ENCODE measurements at places on chromosomes 16 and 17.

GRCh38 chr17:36726199-36726598, 124.8 kb downstream of the MRM1 start:
- no peak for DNase-seq

GRCh38 chr17:77778636-77779489, 179.6 kb upstream of the TNRC6C start:
- DNase-seq, result peak; percentile 82

GRCh38 chr16:2244301-2244700, 7.1 kb downstream of the ECI1 start:
- no peak for DNase-seq

- DNase-seq, result peak; percentile 46
Observed at GRCh38 chr17:9291912-9292560, 270.7 kb downstream of the NTN1 start.

GRCh38 chr17:81885869-81886548, 5.4 kb downstream of the ALYREF start:
- DNase-seq, result no peak

DNA sequence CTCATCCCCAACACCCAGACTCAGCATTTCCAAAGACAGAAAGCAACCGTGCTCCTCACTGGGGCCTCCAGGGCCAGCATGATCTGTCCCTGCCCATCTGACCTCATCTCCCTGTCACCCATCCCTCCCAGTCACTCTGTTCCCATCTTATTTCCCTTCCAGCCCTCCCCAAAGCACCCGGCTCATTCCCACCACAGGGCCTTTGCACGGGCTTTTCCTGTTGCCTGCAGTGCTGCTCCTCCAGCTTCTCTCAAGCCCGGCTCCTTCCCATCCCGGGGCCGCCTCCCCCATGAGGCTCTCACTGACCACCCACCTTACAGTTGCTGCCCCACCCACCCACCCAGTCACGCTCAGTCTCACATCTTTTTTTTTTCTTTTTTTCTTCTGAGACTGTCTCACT, 54.8 kb downstream of the RMI2 start:
- DNase-seq, result no peak

GRCh38 chr17:20066253-20066652, 57.1 kb downstream of the SPECC1 start:
- DNase-seq, result peak; percentile 59

GRCh38 chr16:4682616-4683254, 10.6 kb upstream of the NUDT16L1 start:
- no peak for DNase-seq

DNA sequence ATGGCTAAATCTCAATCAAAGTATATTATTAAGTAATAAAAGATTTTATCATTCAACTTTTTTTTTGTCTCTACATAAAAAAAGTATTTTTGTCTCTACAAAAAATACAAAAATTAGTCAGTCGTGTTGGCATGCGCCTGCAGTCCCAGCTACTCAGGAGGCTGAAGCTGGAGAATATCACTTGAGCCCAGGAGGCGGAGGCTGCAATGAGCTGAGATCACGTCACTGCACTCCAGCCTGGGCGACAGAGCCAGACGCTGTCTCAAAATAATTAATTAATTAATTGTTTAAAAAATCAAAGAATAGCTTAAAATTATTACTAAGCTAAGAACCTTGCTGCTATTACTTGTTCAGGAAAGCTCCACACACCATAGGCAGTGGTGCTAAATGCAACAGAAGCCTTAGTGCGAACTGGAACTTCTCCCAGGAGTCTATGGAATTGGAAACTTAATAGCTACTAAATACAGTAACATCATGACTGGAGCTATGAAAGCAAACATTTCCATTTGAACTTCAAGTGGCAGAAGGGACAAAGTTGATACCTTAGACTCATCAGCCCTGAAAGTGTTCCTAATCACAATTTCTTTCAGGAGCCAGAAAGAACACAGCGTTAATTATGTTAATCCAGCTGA, 22.6 kb downstream of the ADCY9 start:
- no peak for DNase-seq

DNA sequence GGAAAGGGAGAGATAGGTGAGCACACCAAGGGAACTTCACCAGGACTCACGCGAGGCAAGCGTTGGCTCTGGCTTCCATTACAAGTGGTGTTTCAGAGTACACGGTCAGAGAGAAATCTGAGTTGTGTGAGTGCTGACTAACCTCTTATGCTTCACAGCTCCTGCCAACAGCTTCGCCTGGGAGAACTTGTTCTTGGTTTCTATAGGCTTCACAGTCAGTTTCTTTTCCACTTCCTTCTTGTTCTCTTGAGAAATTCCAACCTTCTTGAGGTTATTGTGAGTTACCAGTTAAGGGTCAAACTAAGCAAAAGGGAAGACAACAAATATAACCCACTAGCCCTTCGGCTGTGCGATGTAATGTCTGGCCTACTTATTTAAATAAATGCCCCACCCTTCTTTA, 18.9 kb downstream of the PSME3IP1 start:
- no peak for DNase-seq

GRCh38 chr17:73196500-73196899, 3.6 kb downstream of the COG1 start:
- no peak for DNase-seq

GRCh38 chr16:85752511-85753420, 1.9 kb upstream of the C16orf74 start:
- DNase-seq, result no peak

- DNase-seq, result no peak
Observed at GRCh38 chr17:66711881-66712321, 123.0 kb upstream of the CACNG5 start.

- DNase-seq, result peak; percentile 67
Observed at GRCh38 chr16:27314161-27314723, 468 bp downstream of the IL4R start.

GRCh38 chr16:87826798-87827587, 42.3 kb downstream of the SLC7A5 start:
- no peak for DNase-seq

DNA sequence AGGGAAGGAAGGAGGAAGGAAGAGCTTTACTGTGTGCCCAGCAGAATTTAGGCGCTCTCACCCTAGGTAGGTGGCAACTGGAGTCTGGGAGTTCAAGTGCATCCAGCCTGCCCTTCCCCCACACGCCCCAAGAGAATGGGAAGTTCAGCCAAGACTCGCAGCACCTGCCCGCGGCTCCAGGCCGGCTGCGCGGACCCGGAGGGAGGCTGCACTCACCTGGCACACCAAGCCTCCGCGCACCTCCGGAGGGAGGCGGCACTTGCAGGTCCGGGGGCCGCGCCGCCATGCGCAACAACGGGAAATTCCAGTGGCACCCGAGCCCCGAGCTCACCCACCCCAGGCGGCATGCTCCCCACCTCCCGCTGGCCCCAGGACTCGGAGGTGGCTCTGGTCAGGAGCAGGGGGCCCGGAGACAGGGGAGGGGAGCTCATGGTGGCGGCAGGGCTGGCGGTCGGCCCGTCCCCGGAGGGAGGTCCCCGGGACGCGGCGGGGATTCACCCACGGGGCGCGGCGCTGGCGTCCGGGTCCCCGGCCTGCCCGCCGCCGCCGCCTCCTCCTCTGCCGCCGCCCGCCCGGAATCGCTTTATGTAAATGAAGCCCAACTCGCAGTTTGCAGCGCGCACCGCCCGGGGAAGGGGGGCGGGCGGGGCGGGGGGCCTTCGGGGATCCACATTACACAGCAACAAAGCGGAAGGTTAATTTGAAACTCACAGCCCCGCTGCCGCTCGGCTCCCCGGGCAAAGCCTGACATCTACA, at the start of gene ZFHX3:
Gene ZFHX3, minus strand, starts transcription at position 593 of the 756 bp plus-strand sequence. CDS start 87,983 bp downstream, outside the sequence.
- DNase-seq, result peak; percentile 89

GRCh38 chr16:50273382-50273690, 7.0 kb downstream of the ADCY7 start:
- DNase-seq, result no peak

GRCh38 chr16:27922433-27922832, 141.1 kb downstream of the GSG1L start:
- DNase-seq, result no peak

GRCh38 chr16:84834403-84834772, 14.6 kb downstream of the CRISPLD2 start:
- no peak for DNase-seq

DNA sequence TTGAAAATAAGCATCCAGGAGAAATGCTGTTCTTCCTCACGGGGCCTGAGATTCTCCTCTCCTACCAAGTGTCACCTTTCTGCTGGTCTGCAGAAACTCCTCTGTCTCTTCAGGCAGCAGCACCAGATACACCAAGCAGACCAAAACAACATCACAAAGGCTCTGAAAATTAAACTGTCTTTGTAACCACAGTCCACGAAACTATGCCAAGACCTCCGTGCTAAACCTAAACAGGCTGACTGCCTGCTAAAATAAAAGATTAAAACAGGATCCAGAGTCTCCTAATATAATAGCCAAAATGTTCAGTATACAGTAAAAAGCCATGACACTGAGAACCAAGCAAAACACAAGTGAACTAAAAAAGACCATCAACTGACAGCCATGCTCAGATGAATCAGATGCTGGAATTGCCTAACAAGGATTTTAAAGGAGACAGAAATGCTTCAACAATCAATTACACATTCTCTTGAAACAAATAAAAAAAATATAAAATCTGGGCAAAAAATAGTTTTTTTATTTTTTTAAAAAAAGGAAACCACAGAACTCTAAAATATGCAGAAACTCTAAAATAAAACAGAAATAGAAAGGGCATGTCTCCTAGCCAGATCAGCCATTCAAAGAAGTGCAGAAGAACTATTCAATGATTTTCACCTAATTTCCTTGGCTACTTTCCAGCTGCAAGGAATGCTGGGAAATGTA, 50.3 kb upstream of the TOX3 start:
- no peak for DNase-seq

GRCh38 chr16:73775841-73776388, 520.7 kb upstream of the PSMD7 start:
- peak; percentile 57 for DNase-seq

DNA sequence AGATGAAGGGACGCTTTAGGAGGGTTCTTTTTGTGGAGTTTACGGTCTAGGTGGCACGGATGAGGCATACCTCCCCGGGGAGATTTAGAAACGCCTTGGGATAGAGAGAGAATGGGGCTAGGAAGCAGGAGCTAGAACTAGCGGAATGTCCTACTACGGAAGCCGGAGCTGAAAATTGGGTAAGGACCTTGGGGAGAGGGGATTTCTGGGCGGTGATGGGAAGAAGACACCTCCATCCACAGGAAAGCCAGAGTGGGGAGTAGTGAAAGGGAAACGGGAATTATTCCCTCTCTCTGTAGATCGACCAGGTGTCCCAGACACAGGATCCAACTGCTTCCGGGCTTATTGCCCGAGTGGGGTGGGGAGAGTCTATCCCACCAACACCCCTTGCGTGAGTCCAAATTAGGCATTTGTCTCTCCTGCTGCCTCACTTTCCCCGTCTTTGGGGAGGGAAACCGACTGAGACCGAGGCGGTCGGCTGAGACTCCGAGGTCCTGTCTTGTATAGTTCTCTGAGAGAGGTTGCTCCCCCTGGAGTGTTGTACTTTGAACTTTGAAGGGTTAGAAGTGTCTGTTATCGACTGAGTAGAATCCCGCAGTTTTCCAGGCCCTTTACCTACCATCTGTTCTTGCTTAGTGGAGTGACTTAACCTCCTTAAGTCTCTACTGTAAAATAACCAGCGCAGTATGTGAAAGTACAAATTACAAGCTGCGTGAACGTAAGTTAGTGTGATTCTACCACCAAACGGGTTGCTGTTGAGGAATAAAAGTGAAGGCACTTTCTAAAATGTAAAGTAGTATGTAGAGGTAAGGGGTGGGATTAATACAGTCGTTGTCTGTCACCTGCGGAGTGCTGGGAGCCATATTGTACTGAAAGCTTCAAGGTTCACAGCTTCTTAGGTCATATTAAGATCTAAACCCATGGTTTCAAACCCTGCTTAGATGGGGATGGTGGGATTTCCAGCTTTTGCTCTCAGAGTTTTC, 1.0 kb downstream of the RSPRY1 start:
- DNase-seq, result peak; percentile 54

GRCh38 chr16:1821861-1822611, 4.6 kb downstream of the HAGH start:
- no peak for DNase-seq

- DNase-seq, result no peak
Observed at GRCh38 chr17:64158406-64158805, 28.5 kb upstream of the ERN1 start.

Data from right forelimb (tissue), 1 donor.